ENCODE measurements at places on chromosomes 1 and 21. TPM values are rescaled to one million over a fixed set of nuclear protein-coding genes. Genes with fewer than 3 reads are reported as not detected.

MFAP2 gene
- total RNA-seq = 3.5 TPM

ADAM30 gene
- not detected for total RNA-seq

S100A16 gene
- total RNA-seq = 201 TPM

CNR2 gene
- total RNA-seq = not detected

NBPF6 gene
- not detected for total RNA-seq

KRTAP11-1 gene
- not detected for total RNA-seq

NPHS2 gene
- total RNA-seq = not detected

TDRD10 gene
- not detected for total RNA-seq

C1orf210 gene
- total RNA-seq = 100 TPM

EDEM3 gene
- total RNA-seq = 57.0 TPM

PKN2 gene
- 66.8 TPM for total RNA-seq

SPRR2E gene
- not detected for total RNA-seq

TRNP1 gene
- 2.3 TPM for total RNA-seq
